ENCODE measurements at places on chromosomes 2 and 18.

DNA sequence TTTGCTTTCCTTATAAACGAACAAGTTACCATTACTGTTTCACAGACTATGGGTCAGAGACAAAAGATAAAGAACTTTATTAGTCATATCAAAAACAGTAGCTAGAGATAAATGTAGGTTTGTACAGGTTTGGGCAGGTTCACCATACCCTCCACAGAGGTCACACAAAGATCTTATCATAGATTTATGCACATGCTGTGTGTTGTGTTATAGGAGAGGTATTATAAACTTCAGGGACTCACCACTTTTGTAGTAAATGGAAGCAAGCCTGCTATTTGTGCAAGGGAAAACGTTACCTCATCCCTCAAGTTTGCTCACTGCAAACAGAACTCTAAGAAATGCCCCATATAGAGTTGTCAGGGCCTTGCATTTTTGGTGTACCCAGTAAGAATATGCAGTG is 584.5 kb upstream of the LRRTM1 start:
- no peak for DNase-seq

- peak; percentile 48 for DNase-seq
Measured at GRCh38 chr2:73931531-73932500, 5.1 kb downstream of the DGUOK start.

- no peak for DNase-seq
Measured at GRCh38 chr18:23585897-23586248, 433 bp downstream of the NPC1 start.

DNA sequence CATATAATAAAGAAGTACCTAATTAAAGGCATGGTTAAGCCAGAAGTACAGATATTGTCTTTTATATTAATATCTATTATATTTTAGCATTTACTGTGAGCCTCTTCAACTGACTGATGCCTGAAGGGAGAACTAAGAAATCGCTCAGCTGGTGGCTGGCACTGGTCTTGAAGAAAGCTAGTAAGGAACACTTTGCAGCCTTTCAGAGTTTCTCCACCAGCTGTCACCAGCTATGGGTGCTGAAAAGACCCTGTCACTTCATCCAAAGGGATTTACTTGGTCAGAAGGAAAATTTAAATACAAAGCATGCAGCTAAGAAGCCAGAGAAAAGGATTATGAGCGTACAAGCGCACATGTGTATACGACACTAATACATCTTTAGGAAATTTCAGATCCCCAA is 525.9 kb downstream of the TMEM182 start:
- DNase-seq = no peak

DNA sequence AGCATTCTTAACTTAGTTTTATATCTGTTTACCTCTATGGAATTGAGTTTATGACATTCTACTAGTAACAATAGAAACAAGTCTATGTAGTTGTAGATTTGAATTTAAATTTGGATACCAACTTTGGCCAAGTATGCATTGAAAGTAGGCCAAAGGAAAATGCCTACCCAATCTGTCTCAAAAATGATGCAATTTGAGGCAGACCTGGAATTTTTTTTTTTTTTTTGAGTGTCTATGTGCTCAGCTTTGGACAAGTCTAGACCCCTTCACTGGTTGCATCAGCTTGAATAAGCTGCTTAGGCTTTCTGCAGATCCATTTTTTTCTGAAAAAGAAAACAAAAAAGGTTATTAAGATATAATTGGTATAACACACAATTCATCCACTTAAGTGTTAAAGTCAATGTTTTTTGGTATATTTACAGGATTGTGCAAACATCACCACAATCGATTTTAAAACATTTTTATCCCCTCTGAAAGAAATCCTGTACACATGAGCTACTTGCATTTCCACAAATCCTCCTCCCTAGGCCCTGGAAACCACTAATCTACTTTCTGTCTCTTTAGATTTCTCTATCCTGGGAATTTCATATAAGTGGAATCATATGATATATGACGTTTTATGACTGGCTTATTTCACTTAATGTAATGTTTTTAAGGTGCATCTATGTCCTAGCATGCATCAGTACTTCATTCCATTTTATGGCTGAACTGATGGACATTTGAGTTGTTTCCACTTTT is 185.1 kb upstream of the CCDC68 start:
- no peak for DNase-seq

DNA sequence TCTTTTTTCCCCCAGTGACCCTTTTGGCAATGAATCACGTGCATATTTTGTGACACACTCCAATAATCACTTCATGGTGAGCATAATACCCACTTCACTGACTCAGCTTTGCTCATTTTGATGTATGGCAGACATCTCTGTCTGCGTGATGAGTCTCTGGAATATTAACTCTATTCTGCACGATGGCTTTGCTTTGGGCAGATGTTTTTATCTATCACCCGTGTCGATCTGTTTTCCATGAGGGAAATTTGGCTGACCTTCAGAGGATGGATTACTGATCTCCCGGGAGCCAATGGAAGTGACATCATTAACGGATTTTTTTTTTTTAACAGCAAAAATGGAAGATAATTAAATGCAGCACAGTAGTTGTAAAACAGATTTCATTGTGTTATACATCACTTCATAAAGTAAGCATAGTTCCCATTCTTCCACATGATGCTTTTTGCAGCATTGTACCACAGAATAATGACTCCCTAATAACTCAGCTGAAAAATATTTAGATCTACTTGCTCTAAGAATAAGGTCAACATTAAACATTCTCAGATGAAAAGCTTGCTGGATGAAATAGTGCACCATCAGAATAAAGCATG is 29.8 kb downstream of the CDC42EP3 start:
- no peak for DNase-seq

DNA sequence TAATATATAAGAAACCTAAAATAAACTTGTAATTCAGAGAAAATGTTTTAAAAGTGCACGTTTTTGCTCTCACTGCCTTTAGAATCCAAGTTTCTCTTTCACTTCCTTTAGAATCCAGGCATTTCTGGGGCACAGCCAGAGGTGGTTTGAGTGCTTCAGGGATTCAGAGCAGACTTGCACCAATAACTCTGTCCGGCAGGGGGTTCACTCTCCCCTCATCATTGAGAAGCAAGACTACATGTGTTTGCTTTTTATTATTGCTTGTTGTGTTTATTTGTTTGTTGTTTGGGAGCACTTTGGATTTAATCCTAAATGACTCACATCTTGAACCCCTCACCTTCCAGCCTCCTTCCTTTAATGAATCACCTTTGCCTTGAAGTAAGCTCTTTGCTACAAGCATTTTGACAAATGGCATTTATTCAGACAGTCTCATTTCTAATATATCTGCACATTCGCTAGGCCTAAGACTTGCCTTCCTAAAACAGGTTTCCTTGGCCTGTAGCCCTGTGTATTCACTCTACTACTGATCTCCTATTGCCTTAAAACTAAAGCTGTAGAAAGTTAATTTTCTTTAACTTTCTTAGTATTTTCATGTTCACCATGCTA is 233.5 kb upstream of the ATP5MC3 start:
- no peak for DNase-seq

DNA sequence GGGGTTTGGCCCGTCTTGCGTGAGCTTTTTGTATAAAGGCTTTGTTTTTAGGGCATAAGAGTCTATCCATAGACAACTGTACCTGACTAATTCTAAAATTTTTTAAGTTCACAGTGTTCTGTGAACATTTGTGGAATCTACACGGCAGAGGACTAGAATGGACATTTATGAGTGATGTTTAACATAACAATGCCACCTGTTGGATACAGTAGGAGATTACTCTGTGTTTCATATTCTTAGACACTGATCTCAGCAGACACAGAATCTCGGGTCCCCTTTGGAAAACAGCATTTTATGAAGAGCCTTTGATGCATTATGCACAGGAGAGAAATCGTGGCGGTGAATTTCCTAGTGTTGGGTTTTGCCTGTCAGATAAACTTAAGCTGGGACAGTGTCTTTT is 752.2 kb downstream of the DPP10 start:
- no peak for DNase-seq

GRCh38 chr18:6557057-6557769 is 142.5 kb upstream of the L3MBTL4 start:
- no peak for DNase-seq

- no peak for DNase-seq
Measured at GRCh38 chr18:70634576-70635147, 345.8 kb downstream of the SOCS6 start.

DNA sequence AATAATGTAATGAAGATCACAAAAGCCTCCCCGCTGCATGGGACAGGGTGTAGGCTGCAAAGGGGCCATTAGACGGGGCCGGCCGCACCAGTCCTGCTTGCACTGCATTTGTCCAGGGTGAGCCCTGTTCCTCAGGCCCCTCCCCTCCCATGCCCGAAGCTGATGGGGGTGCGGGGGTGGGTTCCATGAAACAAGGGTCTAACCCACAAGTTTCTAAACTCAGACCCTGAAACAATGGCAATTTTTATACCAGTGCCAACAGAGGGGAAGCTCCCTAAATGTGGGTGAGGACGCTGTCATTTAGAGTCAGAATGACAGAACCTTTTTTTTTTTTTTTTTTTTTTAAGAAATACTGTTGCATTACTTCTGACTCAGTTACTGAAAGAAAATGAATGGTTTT is 39.7 kb downstream of the HS6ST1 start:
- no peak for DNase-seq

DNA sequence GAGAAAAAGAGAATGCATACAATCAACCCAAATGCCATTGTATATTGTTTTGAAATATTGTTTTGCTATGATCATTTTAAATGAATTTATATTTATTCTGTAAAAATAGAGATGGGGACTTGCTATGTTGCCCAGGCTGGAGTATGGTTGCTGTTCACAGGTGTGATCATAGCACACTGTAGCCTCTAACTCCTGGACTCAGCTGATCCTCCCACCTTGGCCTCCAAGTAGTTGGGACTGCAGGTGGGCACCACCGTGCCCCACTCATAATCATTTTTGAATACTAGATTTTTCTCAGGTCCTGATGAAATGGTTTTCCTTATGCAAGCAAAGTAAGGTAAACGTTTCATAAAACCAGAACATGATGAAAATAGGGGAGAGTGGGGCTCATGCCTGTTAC is 46.3 kb downstream of the TMEM17 start:
- DNase-seq = no peak

DNA sequence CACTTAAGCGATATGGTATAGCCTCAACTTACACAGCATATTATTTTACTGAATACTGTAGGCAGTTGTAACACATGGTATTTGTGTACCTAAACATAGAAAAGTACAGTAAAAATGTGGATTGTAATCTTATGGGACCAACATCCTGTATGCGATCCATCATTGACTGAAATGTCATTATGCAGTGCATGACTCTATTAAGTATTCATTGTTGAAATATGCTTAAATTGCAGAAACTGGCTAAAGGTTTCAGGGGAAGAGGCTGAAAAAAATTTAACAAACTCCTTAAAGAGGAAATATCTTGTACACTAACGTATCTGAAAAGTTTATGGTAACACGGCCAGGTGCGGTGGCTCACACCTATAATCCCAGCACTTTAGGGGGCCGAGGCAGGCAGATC is 214.1 kb upstream of the PARD3B start:
- DNase-seq = no peak

DNA sequence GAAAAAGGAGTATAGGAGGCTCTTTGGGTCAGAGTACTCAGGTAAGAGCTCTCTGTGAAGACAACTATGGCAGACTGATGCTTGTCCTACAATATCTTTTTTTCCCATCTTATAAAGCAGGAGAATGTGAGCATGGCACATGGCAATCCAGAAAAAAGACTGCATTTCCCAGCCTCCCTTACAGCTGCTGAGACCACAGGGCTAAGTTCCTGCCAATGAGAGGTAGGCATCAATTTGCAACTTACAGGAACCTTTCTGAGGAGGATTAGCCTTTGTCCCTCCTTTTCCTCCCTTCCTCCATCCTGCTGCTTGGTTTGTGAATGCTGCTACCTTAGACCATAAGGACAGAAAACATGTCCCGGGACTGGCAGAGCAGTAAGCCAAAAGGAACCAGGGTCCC is 37.8 kb upstream of the ST8SIA5 start:
- no peak for DNase-seq

DNA sequence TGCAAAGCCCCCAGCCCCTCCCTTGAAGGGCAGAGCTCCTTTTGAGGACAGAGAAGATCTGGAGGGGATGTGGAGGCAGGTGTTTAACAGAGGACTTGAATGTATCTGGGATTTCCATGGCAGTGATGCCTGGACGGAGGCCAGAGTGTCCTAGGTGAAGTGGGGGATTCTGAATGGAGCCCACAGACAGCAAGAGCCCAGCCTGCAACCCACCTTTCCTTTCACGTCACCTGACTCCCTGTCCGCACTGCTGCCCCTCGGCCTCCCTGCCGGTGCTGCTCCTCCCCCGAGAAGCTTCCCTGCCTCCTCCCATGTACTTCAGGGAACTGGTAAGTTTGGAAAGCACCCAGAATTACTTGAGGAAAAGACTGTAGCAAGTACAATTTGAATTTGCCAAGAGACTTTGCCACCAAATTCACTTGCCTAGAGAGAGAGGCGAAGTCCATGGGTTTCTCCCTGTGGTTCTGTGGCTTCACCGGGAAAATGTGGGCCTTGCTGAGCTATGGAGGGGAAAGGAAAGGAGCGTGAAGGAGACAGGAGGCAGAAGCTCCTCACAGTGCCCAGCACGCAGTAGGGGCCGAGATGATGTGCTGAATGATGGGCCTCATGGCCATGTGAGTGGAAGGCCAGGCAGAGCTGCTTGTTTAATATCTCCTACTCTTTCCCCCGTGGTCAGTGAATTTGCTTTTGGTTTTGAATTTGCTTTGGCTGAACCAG is 13.9 kb upstream of the ASPRV1 start:
- DNase-seq = no peak

- DNase-seq = no peak
Measured at GRCh38 chr2:26292646-26293045, 47.9 kb downstream of the HADHB start.

DNA sequence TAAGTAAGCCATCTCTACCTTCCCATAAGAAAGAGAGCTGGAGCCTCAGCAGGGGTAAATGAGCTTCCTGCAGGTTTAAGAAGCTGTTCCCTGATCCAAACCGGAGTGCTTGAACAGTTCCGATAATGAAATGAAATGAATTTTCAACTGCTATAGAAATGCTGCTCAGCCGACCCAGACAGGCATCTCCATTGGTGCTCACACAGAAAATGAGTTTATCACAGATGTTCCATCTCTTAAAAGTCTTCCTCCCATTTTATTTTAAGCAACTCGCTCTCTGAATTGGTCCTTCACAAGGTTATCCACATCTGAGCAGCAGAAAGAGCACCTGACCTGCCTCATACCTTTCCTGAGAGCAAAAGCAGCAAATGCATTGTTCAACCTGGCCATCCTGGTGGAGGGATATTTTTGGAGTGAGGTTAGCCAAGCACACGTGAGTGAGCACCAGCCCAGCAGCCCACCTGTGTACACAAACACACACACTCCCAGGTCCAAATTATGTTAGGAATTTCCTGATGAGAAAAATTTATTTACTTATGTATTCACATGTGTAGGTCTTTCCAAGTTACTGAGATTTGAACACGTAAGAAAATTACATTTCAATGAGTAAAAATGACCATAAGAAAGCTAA is 42.2 kb upstream of the CCDC68 start:
- no peak for DNase-seq
